ENCODE measurements at places on chromosomes 7 and 10. TPM values are rescaled to one million over a fixed set of nuclear protein-coding genes. Genes with fewer than 3 reads are reported as not detected.

DNA sequence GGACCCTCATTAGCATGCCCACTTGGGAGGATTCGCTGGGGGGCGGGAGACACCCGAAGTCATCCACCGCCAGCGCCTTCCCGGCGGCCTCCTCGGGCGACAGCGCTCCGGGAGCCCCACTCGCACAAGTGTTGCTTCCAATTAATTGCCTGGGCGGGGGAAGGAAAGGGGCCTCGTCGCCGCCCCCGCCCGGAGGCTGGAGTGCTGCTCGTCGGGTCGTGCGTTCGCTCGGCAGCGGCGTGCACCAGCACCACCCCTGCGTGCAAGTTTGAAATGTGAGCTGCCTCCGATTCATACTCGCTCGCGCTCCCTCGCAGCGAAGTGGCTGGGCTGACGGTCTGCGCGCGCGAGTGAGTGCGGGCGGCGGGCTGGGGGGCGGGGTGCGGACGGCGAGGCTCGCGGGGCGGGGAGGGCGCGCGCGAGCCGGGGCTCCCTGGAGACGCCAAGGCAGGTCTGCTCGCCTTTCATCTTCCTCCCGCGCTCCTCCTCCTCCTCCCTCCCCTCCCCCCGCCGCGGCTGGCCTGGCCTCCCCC lies 104.6 kb upstream of the PPIF start:
- peaks cover 52% of the 10 kb centered on the region for H3K4me1 ChIP-seq
- peak overlapping the region; percentile 7 for H3K4me3 ChIP-seq
- H3K27me3 ChIP-seq = no peaks in the 10 kb centered on the region
- peaks cover 6% of the 10 kb centered on the region for H3K36me3 ChIP-seq
- DNase-seq = peak; percentile 87

DNA sequence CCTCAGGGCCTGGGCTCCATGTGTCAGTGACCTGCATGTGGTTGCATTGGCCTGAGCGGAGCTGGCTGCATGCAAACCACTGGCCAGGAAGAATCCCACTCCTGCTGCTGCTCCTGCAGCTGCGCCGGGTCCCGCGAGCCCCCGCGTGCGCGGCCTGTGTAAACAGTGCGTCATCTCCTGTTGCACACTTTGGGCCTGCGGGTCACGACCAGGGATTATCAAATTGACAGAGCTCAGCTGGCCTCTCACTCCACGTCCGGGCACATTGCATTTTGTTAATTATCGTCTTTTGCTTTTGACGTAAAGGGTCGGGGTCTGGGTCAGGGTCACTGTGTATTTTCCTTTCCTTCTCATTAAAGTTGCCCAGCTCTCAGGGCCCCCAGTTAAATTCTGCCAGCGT lies 132.6 kb downstream of the RGS10 start:
- DNase-seq = peak; percentile 97
- H3K4me1 ChIP-seq = peaks cover 44% of the 10 kb centered on the region
- peaks cover 32% of the 10 kb centered on the region for H3K36me3 ChIP-seq
- no peak overlapping the region for H3K4me3 ChIP-seq

- no peak overlapping the region for H3K27ac ChIP-seq
- H3K36me3 ChIP-seq = no peaks in the 10 kb centered on the region
- no peak for DNase-seq
- H3K27me3 ChIP-seq = no peaks in the 10 kb centered on the region
- H3K4me1 ChIP-seq = no peaks in the 10 kb centered on the region
These were observed 187.9 kb upstream of the AKR1E2 start for GRCh38 chr10:4638099-4638498.

GRCh38 chr10:13483951-13484350 lies 44.9 kb downstream of the BEND7 start:
- H3K27me3 ChIP-seq = no peaks in the 10 kb centered on the region
- no peak overlapping the region for H3K4me3 ChIP-seq
- peaks cover 6% of the 10 kb centered on the region for H3K36me3 ChIP-seq

PHYHIPL gene
- total RNA-seq = not detected

SPDYE2 gene
- total RNA-seq = not detected

POM121L12 gene
- not detected for total RNA-seq

C10orf143 gene
- 0.56 TPM for total RNA-seq

Measured in IMR-90 (cell line).